Pons (tissue), 1 donor: ENCODE measurements at places on chromosomes 12 and 14.

- peak; percentile 15 for DNase-seq
Observed at GRCh38 chr12:87311206-87311605, 718.0 kb downstream of the C12orf50 start.

- no peak for DNase-seq
Observed at GRCh38 chr12:32230613-32230993, 124.0 kb downstream of the BICD1 start.

- no peak for DNase-seq
Observed at GRCh38 chr14:103629503-103630121, 601 bp downstream of the KLC1 start.

GRCh38 chr14:94823556-94824341, 53.8 kb upstream of the GSC start:
- peak; percentile 57 for DNase-seq

DNA sequence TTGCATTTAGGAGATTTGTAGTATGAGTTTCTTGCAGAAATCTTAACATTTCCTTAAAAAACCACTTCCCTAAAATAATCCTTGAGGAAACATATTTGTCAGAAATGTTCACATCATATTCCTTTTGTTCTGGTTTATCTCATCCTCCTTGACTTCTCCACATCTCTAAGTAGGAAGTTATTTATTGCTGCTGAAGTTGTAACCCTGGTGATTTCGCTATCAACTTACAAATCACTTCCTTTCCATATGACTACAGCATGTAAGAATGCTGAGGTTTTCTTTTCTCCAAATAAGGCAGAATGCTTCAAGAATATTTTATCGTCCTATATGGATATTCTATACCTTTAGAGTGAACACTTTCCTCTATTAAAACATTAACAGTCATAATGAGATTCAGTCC, 751.7 kb downstream of the NRXN3 start:
- no peak for DNase-seq

GRCh38 chr12:92142251-92142926, 3.3 kb downstream of the BTG1 start:
- no peak for DNase-seq

- DNase-seq: no peak
Observed at GRCh38 chr14:91729756-91730155, 2.1 kb downstream of the CATSPERB start.
